ENCODE measurements at places on chromosomes 16 and 17.

DNA sequence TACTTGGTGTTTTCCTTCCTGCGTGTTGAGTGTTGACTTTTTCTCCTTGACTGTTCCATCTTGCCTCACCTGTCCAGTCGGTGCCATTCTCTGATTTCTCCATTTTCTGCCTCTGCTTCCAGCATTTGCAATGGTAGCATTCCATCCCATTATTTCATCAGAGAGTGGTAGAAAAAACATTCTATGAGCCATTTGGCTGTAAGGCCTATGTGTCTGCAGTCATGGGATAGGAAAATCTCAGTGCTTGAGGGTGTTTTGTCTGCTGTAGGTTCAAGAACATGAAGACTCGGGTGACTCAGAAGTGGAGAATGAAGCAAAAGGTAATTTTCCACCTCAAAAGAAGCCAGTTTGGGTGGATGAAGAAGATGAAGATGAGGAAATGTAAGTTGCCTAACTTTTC is 2.7 kb downstream of the UTP18 start:
- no peak for DNase-seq

- DNase-seq = no peak
Observed at GRCh38 chr17:49021095-49021767, 24.0 kb downstream of the IGF2BP1 start.

DNA sequence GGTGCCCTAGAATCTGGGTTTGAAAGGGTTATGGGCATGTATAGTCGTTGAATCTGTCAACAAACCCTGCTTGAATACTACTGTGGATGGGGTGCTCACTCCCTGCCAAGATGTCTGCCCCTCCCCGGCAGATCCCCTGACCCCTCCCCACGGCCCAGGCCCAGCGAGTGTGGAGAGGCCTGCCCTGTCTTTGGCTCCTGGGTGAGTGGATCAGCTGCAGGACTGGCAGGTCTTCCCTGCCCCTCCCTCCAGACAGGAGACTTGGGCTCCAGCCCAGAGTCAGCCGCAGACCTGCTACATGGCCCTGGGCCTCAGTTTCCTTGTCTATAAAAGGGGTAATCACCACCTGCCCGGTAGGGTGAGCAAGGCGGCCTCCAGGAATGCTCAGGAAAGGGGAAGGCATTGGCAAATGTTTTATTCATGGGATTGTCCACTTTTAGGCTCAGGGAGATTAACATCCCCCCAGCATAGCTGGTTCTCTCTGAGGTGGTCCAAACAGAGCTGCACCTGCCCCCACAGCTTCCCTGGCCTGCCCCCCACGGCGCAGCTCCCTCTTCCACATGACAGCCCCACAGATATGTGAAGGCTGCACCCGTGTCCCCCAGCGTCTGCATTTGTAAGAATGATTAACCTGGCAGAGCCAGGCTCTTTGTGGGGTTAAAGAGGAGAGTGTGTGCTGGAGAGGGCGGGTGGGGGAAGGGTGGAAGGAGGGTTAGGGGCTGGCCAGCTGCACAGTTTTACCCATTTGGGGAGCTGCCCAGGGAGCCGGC is 18.5 kb upstream of the SPNS2 start:
- DNase-seq = no peak

DNA sequence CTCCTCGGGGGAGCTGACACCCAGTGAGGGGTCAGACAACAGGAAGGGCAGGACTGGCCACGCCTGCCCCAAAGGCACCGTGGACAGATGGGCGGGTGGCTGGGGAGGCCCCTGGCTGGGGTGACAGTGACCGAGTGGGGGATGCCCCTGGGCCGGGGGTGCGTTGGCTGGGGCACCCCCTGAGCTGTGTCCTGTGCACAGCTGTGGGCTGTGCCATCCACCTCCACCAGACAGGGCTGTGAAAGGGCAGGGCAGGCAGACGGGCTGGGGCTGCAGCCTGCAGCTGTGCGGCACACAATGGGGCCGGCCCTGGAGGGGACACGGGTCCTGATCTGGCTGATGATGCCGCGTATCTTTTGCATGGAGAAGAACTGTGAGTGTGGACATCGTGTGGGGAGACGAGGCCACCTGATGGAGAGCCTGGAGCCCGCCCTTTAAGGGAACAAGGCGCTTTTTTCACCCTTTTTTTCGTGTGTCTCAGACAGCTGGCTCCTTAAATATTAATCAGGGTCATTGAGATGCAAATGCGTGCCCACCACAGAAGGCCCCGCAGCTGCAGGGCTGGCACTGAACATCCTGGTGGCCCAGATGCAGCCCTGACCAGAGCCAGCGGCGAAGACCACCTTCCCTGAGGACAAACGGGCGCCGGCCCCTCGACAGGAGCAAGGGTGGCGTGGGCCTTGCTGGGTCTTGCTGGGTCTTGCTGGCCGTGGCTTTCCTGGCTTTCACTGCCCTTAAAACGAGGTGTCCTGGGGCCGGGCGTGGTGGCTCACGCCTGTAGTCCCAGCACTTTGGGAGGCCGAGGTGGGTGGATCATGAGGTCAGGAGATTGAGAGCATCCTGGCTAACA is 42.4 kb upstream of the GNG13 start:
- DNase-seq = no peak

DNA sequence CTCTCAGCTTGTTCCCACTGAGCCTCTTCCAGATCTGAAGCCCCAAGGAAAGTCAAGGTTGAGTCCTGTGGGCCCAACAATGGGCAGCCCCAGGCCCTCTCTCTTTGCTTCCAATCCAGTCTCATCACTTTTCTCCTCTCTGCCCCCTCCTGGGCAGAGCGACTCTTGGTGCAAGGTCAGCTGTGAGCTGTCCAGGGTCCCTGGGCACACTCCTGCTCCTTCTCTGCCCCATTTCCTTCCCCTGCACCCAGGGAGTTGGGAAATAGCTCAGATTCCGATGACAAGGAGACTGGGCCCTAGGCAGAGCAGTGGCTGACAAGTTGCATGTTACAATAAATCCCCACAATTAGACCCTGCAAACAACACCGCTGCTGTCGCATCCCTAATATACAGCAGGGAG is 16.1 kb upstream of the CRHR1 start:
- no peak for DNase-seq

Measured in muscle of arm (tissue), 14 donors.